NCI-H446 treated with DMSO at 0.1 percent for 48 hours (cell line): ENCODE measurements at places on chromosomes 7 and 10.

DNA sequence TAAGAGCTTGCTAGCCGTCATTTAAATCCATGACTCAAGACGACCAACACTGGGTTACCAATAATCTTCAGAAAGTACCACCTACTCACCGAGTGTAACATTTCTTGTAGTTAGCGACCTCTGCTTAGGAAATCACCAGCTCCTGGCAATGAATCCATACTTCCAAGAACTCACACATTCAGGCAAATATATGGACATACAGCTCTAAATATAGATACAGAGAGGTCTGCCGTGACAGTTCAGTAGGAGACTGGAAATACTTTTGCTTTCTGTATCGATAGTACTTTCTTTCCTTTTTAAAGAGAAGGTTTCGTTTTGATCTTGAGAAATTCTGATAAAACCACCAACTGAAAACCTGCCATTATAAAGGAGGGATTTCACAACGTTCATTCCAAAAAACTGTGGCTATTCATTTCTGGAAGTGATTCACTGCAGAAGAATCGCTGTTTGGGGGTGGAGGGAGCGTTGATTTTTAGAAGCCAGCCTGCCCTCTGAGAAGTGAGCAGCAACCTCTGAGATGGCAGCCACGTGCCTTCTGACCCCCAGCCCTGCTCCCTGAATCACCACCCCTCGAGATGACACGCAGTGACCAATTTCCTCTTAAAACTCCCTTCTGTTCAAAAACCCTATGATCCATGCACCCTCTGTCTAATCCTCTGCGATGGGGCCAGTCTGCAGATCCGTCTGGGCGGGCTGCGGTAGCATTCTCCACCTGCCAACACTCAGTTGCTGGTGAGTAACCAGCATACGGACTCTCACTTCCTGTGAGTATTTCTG lies 179.0 kb upstream of the KLF14 start:
- DNase-seq, result no peak

DNA sequence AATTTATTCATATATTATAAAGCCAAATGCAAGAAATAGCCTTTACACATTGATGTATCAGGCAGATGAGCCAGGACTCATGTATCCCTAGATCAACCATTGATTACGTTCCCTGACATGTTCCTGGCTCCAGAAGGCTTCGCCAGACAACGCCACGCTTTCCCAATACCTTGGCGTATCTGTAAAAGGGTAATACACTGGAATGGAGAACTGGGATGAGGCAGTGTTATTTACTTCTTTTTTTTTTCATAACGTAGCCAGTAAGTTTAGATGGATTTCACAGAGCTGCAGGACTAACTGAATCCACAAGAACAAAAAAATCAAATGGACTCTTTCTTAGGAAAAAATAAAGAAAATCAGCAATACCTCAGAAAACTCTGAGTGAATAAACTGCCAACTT lies 588.1 kb upstream of the SEMA3D start:
- no peak for DNase-seq

GRCh38 chr7:39589323-39590111 lies 23.3 kb downstream of the YAE1 start:
- DNase-seq, result no peak

DNA sequence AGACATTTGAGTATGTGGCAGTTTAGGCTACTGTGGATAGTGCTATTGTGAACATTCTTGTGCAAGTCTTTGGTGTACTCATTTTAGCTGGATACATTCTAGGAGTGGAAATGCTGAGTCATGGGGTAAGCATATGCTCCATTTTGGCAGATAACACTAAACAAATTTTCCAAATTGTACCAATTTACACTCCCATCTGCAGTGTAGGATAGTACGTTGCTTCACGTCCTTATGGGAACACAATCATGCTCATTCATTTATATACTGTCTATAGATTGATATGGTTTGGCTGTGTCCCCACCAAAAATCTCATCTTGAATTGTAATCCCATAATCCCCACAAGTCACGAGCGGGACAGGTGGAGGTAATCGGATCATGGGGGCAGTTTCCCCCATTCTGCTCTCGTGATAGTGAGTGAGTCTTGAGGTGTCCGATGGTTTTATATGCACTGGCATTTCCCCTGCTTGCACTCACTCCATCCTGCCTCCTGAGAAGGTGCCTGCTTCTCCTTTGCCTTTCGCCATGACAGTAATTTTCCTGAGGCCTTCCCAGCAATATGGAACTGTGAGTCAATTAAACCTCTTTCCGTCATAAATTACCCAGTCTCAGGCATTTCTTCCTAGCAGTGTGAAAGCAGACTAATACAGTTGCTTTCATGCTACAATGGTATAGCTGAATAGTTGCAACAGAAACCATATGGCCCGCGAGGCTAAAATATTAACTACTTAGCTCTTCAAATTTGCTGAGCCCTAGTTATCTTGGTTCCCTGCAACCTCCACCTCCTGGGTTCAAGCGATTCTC lies 25.6 kb downstream of the RNF216 start:
- peak; percentile 74 for DNase-seq

- DNase-seq, result no peak
Observed at GRCh38 chr10:78471723-78472550, 438.3 kb downstream of the RPS24 start.

- peak; percentile 97 for DNase-seq
Observed at GRCh38 chr7:34747867-34748727, 90.1 kb downstream of the NPSR1 start.

GRCh38 chr7:24504836-24505235 lies 68.4 kb upstream of the PALS2 start:
- DNase-seq, result no peak

GRCh38 chr7:158655931-158656441 lies 48.6 kb downstream of the NCAPG2 start:
- DNase-seq, result no peak

GRCh38 chr7:157488281-157488680 lies 151.5 kb downstream of the DNAJB6 start:
- no peak for DNase-seq

DNA sequence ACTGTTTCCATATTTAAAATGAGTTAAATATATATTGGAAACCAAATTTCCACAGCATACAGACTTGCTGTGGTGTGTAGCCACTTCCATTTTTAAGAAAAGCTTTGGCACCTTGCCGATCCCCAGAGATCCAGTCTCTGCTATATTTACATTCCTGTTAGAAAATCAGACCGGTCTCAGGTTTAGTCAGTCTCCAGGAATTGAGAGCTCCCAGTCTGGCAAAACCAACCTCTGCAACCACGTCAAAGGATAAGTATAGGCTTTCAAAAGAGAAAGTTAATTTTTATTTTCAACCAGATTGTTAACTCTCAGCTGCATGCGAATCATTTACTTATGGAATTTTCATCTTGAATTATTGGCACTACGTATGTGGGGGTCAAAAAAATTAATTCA lies 28.2 kb downstream of the PUS7 start:
- DNase-seq, result no peak

DNA sequence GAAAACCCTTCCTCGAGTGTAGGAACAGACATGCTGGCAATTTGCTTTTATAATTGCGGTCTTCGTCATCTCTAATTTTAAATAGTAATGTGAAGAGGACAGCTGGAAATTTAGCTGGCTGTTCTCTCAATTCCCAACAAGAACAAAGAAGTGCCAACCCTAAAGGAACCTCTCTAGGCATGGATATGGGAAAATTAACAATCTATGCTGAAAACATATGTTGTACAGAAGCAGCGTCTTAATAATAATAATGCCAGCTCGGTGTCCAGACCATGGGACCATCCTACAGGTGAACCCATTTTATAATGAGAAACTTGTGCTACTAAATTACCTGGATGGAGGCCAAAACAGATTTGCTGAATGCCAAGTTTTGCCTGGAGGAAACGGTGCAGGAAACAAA lies 641.4 kb upstream of the MGMT start:
- no peak for DNase-seq

DNA sequence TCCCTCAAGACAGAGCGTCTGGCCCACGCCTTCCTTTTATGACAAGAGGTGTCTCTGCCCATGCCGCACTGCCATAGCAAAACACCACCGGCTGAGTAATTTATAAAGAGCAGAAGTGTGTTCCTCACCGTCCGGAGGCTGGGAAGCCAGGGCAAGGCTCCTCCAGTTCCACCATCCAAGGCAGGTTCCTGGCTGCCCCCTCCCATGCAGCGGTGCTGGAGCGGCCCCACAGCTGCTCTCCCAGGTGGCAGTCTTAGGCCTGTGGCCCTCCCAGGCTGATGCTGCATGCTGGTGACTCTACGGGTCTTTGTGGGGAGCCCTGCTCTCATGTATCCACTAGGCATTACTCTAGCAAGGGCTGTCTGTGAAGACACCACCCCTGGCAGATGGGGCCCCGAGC lies 113.1 kb downstream of the TCERG1L start:
- DNase-seq, result no peak

GRCh38 chr10:2839081-2839725 lies 228.1 kb upstream of the PFKP start:
- DNase-seq, result no peak

DNA sequence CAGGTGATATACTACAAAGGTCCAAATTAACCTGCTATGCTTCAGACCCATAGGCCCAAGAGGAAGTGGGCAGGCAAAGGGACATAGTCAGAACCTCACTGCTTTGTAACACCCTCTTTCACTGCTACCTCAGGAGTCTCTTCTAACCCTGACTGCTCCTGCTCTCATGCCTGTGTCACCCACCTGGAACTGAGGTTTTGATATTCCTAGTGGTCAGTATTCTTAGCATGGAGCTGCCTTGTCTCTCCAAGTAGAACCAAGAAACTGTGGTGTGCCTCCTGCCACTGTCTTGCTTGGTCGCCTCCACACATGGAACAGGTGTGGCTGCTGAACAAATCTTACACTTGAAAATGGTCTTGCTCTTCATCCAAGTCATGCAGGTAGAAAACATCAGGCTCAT lies 677.5 kb downstream of the XPNPEP1 start:
- DNase-seq, result no peak

GRCh38 chr10:90644165-90644564 lies 213.7 kb downstream of the HTR7 start:
- DNase-seq, result no peak

- no peak for DNase-seq
Observed at GRCh38 chr7:123749537-123749857, 694 bp upstream of the WASL start.

GRCh38 chr7:47034180-47034579 lies 547.7 kb downstream of the TNS3 start:
- DNase-seq, result no peak

DNA sequence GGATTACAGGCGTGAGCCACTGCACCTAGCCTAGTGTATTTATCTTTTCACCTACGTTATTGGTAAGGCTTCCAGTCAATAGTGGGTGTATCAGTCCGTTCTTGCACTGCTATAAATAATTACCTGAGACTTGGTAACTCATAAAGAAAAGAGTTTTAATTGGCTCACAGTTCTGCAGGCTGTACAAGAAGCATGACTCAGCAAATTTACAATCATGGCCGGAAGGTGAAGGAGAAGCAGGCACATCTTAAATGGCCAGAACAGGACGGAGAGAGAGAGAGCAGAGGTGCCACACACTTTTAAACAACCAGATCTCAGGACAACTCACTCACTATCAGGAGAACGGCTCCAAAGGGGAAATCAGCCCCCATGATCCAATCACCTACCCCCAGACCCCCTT lies 873.3 kb upstream of the AUTS2 start:
- no peak for DNase-seq
